ENCODE measurements at places on chromosomes 2 and 18.

GRCh38 chr2:40126006-40126405 lies 325.9 kb downstream of the SLC8A1 start:
- DNase-seq = no peak

- no peak for DNase-seq
Observed at GRCh38 chr2:85999061-85999831, 106.4 kb downstream of the POLR1A start.

DNA sequence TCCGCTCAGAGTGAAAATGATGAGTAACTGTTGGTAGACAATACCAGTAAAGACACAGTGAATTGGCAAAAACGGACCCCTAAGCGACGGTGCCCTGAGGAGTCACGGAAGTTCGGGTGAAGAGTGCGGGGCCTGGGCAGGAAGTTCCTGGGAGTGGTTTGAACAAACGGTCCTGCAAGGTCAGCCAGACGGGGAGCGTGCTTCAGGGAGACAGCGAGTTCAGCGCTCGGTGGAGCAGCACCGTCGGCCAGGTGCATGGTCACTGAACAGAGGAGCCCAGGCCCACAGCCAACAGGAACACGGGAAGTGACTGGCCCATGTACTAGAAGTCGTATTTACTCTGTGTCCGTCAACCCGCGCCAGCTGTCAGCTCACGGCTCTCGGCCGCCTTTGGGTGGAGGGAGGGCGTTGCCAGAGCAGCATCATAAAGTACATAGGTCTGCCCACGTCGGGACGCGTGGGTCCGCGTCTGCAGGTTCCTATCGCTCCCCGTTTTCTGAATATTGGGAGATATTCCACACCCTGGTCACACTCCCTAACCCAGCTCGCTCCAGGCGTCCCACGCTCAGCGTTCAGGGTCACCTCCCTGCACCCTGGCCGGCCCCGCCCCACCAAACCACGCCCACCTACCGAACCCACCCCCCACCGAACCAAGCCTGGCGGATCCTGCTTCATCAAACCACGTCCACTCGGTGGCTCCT lies 75.6 kb upstream of the UXS1 start:
- no peak for DNase-seq

DNA sequence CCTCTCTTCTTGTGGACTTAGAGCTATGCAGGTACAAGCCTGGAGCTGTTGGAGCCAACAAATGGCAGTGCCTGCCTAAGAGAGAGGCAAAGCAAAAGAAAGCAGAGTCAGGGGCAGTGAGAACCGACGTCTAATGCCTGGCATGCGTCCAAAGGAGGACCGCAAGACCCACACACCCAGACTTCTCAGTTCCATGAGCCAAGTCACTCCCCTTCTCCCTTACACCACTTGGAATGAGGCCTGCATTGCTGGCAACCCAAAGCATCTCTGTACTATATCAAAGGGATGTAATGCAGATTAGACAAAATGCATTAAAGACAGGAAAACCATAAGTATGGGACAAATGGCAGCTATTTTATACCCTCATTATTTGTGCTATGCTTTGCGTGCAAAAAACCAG lies 49.9 kb upstream of the RNU4ATAC start:
- DNase-seq = no peak

Data from COLO829 (cell line).